ENCODE measurements at places on chromosomes 3 and 15. TPM values are rescaled to one million over a fixed set of nuclear protein-coding genes. Genes with fewer than 3 reads are reported as not detected.

Gene CLRN1
- total RNA-seq = not detected

Gene SH2D7
- not detected for total RNA-seq

GRCh38 chr3:179688850-179689249 lies 36.0 kb downstream of the USP13 start:
- no peak for DNase-seq
- no peaks in the 10 kb centered on the region for H3K27me3 ChIP-seq
- H3K27ac ChIP-seq = no peak overlapping the region

GRCh38 chr15:40340740-40341400 lies at the start of gene CCDC9B:
CCDC9B (minus strand) TSS chr15:40340939; CDS start chr15:40340819, 120 bp downstream.
- no peak for DNase-seq
- H3K4me1 ChIP-seq = peaks cover 7% of the 10 kb centered on the region
- H3K27me3 ChIP-seq = no peaks in the 10 kb centered on the region

- no peak overlapping the region for H3K4me3 ChIP-seq
- no peaks in the 10 kb centered on the region for H3K36me3 ChIP-seq
- no peak for DNase-seq
- peaks cover 22% of the 10 kb centered on the region for H3K4me1 ChIP-seq
Observed at GRCh38 chr3:88005066-88005465, 53.7 kb downstream of the CGGBP1 start.

GRCh38 chr3:151592287-151592686 lies 131.4 kb upstream of the IGSF10 start:
- H3K36me3 ChIP-seq = no peaks in the 10 kb centered on the region
- DNase-seq = no peak
- no peaks in the 10 kb centered on the region for H3K4me1 ChIP-seq
- peaks cover 14% of the 10 kb centered on the region for H3K27me3 ChIP-seq

DNA sequence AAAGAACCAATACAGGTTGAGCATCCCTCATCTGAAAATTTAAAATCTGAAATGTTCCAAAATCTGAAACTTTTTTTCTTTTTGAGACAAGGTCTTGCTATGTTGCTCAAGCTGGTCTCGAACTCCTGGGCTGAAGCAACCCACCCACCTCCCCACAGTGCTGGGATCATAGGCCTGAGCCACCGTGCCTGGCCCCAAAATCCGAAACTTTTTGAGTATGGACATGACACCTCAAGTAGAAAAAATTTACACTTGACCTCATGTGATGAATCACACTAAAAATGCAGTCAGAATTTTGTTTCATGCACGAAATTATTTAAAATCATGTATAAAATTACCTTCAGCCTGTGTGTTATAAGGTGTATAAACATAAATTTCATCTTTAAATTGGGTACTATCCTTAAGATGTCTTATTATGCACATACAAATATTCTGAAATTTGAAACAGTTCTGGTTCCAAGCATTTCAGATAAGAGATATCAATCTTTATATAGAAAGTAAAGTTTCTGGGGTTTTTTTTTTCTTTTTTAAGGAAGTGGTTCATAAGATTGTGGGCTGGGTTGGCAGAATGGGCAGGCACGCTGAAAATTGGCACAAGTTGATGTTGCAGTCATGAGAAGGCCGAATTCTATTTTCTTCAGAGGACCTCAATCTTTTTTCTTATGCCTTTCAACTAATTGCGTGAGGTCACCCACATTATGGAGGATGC lies 72.5 kb downstream of the SPRED1 start:
- peaks cover 7% of the 10 kb centered on the region for H3K27me3 ChIP-seq
- no peak for DNase-seq
- H3K4me3 ChIP-seq = no peak overlapping the region
- H3K27ac ChIP-seq = no peak overlapping the region

GRCh38 chr3:130640027-130640426 lies 106.6 kb downstream of the PIK3R4 start:
- no peak overlapping the region for H3K4me3 ChIP-seq
- peaks cover 9% of the 10 kb centered on the region for H3K27me3 ChIP-seq
- no peak for DNase-seq
- no peak overlapping the region for H3K27ac ChIP-seq
- H3K36me3 ChIP-seq = no peaks in the 10 kb centered on the region

Measured in activated CD4-positive, alpha-beta T cell treated with anti-CD3 and anti-CD28 coated beads, Interleukin-2, amount 10 ng/mL, durations not matched to agents 7 days and 5 days (primary cell).